Stimulated activated CD8-positive, alpha-beta memory T cell treated with anti-CD3 and anti-CD28 coated beads, Interleukin-4, amount 100 ng/mL, for 4 hours (primary cell): ENCODE measurements at places on chromosomes 7 and 10.

- no peak for DNase-seq
Measured at GRCh38 chr10:102696736-102697135, 17.5 kb downstream of the ARL3 start.

DNA sequence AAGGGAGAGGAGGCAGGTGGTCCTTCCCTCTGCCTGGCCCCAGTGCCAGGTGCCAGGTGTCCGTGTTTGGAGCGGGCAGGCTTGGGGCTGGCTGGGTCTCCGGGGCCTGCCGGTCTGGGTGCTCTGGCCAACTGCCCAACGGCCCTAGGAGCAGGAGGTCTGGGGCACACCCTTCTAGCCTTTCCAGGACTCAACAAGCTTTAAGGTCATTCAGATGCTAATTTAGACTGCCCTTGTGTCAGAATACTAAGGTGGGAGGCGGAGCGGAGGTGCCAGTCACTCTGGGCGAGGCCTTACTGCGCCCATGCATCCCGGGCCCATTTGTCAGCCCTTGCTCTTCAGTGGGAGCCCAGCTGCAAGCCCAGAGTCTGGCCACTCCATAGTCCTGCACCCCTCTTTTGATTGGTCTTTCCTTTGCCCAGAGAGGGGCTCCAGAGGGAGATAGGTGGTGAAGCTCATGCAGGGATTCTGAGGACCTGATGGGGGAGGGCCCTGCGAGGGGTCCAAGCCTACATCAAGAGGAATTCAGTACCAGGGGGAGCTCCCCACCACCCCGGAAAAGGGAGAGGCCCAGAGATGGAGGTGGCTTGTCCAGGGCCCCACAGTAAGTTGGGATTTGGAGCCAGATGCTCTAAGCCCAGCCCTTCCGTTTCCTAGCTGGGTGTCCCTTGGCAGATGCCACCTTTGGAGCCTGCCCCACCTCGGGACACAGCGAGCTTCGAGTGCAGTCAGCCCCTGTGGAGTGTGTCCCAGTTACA is 1.3 kb downstream of the PGAM2 start:
- DNase-seq: no peak

DNA sequence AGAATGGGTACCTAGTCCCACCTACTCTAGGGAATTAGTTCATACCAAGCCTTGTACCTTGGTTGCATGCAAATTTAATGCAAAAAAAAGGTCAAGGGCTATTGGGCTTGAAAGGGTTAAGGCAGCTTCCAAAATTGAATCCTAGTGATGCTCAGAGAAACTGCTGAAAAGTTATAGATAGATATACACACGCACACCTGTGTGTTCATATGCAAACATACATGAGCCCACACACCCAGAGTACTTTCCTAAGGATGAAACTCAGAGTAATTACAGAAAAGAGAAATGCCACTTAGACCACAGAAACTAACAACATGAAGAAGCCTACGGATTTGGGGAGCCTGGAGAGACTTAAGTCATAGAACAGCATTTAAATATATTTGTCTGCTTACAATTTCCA is 1.5 kb downstream of the SLC25A13 start:
- no peak for DNase-seq

DNA sequence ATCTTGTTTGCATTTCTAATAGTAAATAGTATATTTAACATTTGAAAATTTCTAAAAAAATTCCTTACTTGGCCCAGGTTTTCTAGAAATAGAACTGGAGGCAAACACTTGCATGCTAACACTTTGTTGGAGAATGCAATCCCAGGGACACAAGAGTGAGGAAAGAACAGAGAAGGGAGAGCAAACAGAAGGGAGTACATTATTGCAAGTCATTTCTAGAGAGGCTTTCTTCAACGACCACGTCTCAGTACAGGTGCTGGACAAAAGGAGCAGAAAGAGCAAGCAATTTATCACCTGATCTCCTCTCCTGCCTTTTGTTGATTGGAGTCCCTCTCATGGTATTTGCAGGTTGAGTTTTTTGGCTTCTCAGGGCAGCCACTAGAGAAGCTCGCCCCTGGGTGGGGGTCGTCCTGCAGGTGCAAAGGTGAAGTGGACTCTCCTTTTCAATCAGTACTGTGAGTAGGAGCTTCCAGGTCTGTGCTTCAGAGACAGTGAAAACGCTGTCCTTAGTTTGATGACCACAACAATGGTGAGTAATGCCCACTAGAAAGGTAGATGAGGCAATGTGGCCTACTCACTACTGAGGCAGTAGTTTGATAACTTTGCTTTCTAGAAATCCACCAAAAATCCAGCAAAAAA is 5.2 kb downstream of the CPED1 start:
- no peak for DNase-seq

DNA sequence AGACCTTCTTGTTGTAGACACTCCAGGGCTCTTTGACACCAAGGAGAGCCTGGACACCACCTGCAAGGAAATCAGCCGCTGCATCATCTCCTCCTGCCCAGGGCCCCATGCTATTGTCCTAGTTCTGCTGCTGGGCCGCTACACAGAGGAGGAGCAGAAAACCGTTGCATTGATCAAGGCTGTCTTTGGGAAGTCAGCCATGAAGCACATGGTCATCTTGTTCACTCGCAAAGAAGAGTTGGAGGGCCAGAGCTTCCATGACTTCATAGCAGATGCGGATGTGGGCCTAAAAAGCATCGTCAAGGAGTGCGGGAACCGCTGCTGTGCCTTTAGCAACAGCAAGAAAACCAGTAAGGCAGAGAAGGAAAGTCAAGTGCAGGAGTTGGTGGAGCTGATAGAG is 5.5 kb downstream of the GIMAP7 start:
- no peak for DNase-seq

- no peak for DNase-seq
Measured at GRCh38 chr10:101487399-101487798, 100.7 kb downstream of the POLL start.

DNA sequence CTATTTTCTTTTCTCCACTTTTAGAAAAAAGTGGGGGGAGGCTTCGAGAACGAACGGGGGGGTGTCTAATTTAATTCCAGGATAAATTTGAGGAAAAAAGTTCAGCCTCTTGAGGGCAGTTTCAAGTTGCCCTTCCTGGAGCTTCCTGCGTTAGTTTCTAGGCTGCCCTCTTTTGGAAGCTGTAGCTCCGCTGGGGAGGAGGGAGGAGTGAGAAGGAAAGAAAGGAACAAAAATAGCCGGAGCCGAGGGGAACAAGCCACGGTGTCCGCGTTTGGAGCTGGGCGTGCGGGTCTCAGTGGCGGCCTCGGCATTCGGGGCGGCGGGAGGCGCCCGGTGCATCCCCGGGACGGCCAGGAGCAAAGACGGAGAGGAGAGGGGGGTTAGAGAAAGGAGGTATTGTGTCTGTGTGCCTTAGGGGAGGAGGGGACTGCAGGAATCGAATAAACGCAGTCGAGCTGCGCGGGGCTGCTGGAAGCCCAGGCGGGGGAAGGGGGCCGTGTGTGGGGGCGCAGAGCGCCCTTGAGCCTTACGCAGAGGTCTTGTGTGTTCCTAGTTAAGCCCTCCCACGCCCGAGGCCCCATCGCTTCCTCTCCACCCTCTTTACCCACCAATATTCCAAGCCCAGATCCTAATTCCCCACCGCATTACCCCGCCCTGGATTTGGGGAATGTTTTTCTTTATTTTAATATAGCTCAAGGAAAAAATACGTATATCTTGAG is 2.0 kb upstream of the TNRC18 start:
- no peak for DNase-seq

DNA sequence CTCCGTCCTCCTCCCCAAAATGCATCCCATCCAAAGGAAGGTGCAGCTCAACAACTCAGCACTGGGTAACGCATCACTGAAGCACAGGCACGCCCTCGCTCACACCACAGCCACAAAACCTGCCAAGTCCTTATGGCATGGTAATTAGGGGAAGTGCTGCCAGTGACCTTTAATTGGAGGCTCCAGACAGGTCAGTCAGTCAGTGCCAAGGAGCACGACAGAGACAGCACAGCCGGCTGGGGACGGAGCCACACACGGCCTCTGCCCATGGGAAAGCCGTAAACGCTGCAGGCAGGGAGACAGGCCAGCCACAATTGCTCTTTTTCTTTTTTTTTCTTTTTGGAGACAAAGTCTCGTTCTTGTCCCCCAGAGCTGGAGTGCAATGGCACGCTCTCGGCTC is 146.5 kb downstream of the MAD1L1 start:
- DNase-seq: no peak

GRCh38 chr10:14698111-14698828 is 76.4 kb downstream of the FAM107B start:
- no peak for DNase-seq

DNA sequence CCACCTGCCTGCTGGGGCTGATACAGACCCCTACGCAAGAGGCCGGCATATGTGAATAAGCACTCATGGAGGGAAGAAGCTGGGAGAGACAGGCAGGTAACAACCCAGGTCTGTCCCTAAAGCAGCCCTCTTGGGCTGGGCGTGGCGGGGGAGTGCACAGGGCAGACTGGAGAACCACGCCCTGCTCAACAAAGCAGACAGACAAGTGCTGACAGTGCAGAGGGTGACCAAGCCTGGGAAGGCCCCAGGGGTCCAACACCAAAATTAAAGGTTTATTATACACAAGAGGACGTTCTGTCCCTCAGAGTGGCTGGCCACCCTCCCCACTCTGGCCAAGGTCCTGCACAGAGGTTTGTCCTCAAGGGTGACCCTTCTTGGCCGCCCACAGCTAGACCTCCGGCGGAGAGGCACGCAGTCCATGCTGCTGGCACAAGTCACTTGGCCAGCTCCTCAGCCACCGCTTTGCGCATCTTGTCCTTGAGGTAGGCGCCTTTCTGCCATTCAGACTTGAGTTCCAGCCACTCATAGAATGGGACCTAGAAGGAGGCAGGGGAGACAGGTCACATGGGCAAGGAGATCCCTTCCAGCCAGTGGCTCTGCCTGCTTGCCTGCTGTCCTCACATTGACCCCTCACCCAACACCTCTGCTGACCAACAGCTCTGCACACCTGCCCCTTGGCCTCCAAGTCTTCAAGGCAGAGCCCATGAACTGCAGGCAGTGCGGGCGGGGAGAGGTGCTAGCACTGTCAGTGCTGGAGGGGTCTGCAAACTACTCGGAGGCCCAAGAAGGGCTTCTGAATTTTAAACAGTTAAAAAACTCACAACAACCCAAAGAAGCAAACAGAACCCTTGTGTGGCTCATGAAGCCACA is 11.4 kb upstream of the NACAD start:
- DNase-seq: no peak

- no peak for DNase-seq
Measured at GRCh38 chr7:35988818-35989217, 164.2 kb upstream of the EEPD1 start.

DNA sequence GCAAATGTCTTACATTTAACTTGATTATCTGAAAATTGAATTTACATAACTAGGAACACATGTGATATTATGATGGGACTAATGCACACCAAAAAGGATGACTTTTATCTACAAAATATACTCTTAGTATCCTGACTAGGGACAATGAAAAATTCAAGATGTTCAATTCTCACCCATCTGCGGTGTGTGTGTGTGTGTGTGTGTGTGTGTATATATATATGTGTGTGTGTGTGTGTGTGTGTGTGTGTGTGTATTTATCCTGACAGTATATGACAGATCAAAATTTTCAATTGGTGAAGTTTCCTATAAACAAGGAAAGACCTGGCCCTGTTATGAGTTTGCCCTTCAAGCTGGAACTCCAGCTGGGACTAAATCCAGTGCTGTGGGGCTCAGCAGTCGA is 40.3 kb upstream of the MET start:
- DNase-seq: no peak

GRCh38 chr10:66627156-66627555 is 298.7 kb upstream of the LRRTM3 start:
- DNase-seq: no peak

- no peak for DNase-seq
Measured at GRCh38 chr10:112911206-112911605, 38.8 kb upstream of the TCF7L2 start.

GRCh38 chr7:33422825-33423645 is 293.7 kb downstream of the BBS9 start:
- DNase-seq: no peak

- DNase-seq: no peak
Measured at GRCh38 chr7:76122516-76123239, 74.8 kb downstream of the MDH2 start.

- DNase-seq: no peak
Measured at GRCh38 chr10:124896751-124897150, 45.2 kb upstream of the ZRANB1 start.

- DNase-seq: no peak
Measured at GRCh38 chr7:124672011-124672410, 93.6 kb downstream of the GPR37 start.

- no peak for DNase-seq
Measured at GRCh38 chr10:112213098-112213823, 29.7 kb upstream of the GPAM start.
